ENCODE measurements at places on chromosomes 7 and 10.
A peak's percentile ranks its signal among the peaks of the same experiment; 100 is the strongest.

DNA sequence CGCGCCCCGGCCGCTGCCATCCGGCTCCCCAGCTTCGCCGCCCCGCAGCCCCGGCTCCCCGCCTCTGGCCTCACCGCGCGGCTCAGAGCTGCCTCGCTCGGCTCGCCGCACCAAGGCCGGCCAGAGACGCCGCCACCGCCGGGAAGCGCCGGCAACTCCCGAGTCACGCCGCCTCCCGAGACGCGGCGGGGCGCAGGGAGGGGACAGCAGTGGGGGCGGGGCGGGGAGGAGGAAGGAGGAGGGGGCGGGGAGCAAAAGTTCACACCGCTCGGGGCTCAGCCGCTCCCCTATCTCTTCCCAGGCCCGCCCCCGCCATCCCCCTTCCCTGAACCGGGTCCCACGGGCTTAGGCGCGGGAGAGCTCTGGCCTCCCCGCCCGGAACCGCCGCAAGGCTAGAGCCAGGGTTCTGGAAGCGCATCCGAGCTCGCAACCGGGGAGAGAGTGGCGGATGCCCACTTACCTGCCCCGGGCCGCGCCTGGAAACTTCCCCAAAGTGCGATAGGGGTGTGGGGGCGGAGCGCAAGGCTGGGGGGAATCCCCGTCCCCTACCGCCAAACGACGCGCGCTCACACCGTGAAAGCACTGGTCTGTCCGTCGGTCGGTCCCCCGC lies 1.0 kb downstream of the CHST15 start:
- peak; percentile 87 for DNase-seq

GRCh38 chr7:13017333-13017857 lies 330.0 kb downstream of the ARL4A start:
- peak; percentile 62 for DNase-seq

- no peak for DNase-seq
These were observed 64.2 kb downstream of the ARMC3 start for GRCh38 chr10:22992075-22992474.

DNA sequence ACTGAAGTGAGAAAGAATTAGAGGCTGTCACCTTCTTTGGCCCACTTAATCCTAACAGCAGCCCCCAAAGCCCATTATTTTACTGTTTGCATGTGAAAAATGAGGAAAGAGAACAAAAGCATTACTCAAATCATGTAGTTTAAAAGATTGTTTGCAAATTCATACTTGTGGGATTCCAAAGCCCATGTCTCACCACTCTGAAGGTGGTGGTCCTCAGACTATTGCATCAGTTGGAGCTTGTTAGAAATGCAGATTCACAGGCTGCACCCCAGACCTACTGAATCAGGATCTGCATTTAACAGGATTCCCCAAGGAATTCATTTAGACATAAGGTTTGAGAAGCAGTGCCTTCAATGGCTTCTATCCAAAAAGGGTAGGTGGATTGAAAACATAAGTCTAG lies 93.7 kb upstream of the PDE1C start:
- no peak for DNase-seq

- DNase-seq = peak; percentile 32
These were observed 1.1 kb downstream of the REEP3 start for GRCh38 chr10:63522277-63522687.

- no peak for DNase-seq
These were observed 56.5 kb downstream of the RNLS start for GRCh38 chr10:88526501-88527105.

- DNase-seq = no peak
These were observed 88.2 kb upstream of the SH2B2 start for GRCh38 chr7:102198417-102198956.

DNA sequence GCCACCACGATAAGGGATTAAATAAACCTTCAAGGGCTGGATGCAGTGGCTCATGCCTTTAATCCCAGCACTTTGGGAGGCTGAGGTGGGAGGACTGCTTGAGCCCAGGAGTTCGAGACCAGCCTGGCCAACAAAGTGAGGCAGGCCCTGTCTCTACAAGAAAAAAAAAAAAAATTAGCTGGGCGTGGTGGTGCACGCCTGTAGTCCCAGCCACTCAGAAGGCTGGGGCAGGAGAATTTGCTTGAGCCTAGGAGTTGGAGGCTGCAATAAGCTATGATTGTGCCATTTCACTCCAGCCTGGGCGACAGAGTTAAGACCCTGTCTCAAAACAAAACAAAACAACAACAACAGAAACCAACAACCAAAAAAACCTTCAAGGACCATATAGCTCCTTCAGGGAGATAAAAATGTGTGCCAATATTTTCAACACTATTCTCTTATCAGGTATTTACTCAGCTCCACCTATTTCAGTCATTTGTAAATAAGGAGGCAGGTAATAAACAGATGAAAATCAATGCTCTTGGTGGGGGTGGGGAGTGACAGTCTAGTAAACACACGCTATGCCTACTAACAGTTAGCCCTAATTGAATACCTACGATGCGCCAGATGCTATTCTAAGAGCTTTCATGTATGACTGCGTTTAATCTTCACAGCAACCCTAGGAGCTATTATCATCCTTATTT lies 13.2 kb downstream of the BAIAP2L1 start:
- no peak for DNase-seq

- no peak for DNase-seq
These were observed 18.6 kb upstream of the ADRB1 start for GRCh38 chr10:114024876-114025610.

DNA sequence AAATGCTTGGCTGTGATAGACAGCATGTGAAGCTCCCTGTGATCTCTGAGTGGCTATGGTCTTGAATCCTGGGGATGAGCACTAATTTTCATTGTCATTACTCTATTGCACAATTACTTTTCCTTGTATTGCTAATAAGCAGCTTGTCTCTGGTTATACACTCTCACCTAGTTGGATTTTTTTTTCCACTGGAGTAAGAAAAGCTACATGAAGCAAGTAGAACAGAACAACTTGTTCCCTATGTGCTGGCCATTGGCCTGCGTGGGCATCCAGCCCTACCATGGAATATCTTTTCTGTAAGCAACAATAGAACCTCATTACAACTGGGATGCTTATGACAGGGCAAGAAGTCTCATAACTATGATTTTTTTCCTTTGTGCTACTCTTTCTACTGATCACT lies 807.4 kb downstream of the TNS3 start:
- no peak for DNase-seq

DNA sequence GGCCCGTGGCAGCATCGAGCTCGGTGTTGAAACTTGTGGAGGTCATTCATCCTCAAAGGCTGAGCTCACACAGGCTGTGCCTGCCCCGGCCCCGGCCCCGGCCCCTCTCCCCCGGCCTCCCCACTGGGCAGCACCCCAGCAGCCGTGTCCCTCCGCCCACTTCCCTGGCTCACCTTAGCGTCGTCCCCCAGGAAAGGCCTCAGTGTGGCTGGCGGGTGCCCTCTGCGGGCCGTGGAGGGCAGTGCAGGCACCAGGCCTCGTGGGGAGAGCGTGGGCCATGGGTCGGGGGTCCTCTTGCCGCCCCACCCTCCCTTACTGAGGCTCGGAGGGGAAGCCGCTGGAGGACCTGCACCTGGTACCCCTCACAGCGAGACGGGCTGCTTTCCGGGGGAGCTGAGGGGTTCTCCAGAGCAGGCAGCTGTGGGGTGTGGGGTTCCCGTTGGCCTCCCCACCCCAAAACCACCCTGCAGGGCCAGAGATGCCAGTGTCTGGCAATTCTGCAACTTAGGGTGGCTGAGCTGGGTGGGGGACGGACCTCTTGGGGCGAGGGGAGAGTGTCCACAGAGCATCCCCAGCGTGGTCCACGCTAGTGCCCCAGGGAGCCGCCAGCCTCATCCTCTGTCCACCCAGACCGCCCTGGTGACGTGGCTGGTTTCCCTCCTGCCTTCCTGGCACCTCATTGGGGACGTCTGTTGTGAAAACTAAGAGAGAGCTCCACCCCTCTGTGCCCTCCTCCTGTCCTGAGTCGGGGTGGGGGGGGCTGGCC lies 44.2 kb upstream of the DPYSL4 start:
- peak; percentile 8 for DNase-seq

DNA sequence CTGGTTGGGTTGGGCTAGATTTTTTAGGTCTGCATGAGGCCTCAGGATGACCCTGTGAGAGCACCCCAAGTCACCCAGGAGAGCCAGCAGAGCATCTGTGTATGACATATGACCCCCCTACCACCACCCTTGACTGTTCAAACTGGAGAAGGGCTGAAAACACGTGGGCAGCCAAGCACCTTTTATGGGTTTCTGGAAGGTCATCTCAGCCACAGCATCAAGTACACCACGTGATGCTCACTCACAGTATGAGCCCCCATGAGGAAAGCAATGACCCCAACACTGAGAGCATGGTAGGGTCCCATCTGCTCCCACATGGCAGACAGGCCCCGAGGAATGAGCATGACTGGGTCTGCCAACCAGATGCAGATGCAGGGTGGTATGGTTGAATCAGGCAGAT lies 149.4 kb upstream of the GDF10 start:
- DNase-seq = no peak

DNA sequence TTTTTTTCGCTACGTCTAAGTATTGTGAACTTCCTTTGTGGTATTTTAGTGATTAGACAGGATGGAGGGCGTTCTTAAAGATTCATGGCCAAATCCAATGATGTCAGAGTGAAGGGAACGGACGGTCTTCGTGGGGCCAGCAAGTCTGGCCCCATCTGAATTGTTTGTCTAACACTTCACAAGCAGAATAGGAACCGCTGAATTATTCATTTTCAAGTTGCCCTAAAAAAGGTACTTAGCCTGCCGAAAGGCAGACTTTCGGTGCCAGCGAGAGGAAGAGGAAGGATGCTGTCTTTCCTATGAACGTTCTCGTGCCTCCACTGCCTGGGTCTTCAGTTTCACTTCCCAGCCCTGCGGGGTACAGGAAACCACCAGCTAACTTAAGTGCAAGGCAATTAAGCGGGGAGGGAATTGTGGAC lies 145.7 kb upstream of the SH2B2 start:
- DNase-seq = no peak

- no peak for DNase-seq
These were observed 74.5 kb downstream of the COBL start for GRCh38 chr7:51242007-51242691.

GRCh38 chr10:13990946-13991345 lies 339.8 kb downstream of the FRMD4A start:
- DNase-seq = no peak

DNA sequence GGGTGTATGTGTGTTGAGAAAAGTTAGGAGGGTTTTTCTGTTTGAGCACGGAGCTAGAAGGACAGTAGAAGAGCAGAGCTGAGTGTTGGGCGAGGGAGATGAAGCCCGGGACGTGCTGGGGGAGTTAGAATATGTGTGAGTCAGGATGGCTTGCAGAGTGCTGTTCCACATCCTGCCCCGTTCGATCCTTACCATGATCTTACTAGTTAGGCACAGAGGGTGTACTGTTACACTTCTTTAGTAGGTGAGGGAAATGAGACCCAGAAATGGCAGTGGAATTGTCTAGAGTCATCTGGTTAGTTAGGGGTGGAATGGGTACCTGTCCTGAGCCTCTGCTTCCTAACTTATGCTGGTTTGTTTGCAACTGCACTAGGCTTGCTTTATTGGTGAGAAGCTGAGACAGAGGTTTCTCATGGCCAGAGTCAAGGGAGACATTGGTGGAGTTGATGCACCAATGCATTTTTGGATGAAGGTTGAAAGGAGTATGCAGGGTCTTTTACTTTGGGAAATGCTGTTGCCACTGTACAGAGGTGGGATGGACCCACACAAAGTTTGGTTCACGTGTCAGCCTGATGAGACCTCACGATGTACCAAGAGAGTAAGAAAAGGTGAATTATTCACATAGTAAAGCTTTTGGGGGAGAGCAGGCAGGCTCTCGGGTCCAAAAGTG lies 42.4 kb downstream of the CCNY start:
- no peak for DNase-seq

DNA sequence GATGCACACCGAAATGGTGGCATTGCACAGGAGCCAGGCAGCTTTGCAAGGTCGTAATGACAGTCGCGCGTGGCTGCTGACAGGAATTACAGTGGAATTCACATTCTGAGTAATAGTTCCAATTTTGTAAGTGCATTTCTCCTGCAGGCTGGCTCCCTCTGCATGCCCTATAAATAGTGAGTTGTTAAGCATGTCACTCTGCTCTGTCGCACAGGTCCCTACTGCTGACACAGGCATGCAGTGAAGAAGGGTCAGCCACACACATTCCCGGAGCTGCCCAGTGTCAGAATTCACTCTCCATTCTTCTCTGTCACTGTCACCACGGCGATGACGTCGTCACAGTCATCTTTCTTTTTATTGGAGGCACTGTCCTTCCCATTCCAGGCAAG lies 49.2 kb upstream of the SHH start:
- no peak for DNase-seq

DNA sequence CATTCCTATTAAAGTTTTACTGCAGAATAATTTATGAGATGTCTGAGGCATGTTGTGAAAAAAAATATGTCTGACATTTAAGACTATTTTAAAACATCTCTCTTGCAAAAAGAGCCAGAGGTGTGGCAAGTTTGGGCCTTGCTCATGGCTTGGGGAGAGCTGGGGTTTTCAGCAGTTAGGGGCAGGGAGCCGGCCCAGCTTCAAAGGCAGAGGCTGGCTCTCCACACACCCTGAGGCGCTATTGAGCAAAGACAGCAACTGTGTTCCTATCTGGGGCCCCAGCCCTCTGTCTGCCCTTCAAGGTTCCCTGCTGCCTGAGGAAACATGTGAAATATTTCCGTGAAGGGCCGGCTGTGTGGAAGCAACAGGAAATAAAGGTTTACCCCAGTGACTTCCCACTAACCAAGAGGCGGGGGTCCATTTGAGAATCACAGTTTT lies 94.0 kb downstream of the SORBS1 start:
- DNase-seq = peak; percentile 55

- DNase-seq = peak; percentile 2
These were observed 1.0 kb downstream of the BEND7 start for GRCh38 chr10:13527864-13528122.

Data from mammary epithelial cell (primary cell).